Calu3 (cell line): ENCODE measurements at places on chromosomes 5 and 9. TPM values are rescaled to one million over a fixed set of nuclear protein-coding genes. Genes with fewer than 3 reads are reported as not detected.

GABBR2 gene
- total RNA-seq: 0.33 TPM in 1 of 2 replicates, not detected in the other

PCDHB10 gene
- total RNA-seq: 1.0 and 1.2 TPM in 2 replicates

CDH12 gene
- total RNA-seq: 2.3 and 2.9 TPM in 2 replicates

OR1J2 gene
- not detected in 2 replicates for total RNA-seq

DAB2 gene
- 9.5 and 12.4 TPM in 2 replicates for total RNA-seq

SPINK14 gene
- total RNA-seq: not detected in 2 replicates

SUSD3 gene
- 0.69 and 1.3 TPM in 2 replicates for total RNA-seq

FOXD4 gene
- 1.7 and 2.4 TPM in 2 replicates for total RNA-seq

SPINK4 gene
- total RNA-seq: not detected in 2 replicates

GCNT4 gene
- total RNA-seq: 4.5 and 5.8 TPM in 2 replicates

PRRT1B gene
- not detected in 2 replicates for total RNA-seq

TGFBI gene
- total RNA-seq: 41.4 and 95.2 TPM in 2 replicates

- DNase-seq: no peak
Observed at GRCh38 chr5:129362456-129362855, 97.6 kb upstream of the ADAMTS19 start.

GRCh38 chr5:152631221-152631620, 226.1 kb upstream of the NMUR2 start:
- DNase-seq: no peak

GRCh38 chr5:31768046-31768445, 129.1 kb downstream of the PDZD2 start:
- DNase-seq: no peak

DNA sequence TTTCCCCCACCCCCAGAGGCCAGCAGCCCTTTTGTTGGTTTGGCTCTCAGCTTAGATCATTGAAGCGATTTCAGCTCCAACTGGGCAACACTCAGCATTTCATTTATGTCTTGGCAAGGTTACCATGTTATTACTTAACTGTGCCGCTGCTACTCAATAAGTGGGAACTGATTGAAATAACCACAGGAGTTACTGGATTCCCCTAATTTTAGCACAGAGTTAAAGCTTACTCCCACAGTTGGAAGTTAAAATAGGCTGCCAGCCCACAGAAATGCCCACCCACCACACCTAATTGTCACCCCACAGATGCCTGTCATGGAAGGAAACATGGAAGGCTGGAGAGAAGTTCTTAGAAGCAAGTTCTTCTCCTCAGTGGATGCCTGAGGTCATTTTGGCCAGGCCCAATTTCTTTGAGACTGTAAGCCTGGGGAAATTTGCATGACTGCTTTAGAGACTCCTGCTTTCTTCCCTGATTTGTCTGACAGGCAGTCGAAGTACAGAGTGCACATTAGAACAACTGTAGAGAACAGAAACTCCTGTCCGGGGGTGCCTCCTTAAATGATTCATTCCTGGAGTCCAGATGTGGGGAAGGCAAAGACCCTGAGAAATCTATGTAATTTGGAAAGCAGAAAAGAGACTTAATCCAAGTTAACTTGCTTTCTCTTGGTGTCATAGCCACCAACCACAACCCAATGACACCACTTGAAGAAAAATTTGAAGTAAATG, 370.0 kb downstream of the ZSWIM6 start:
- DNase-seq: no peak

- no peak for DNase-seq
Observed at GRCh38 chr5:56993241-56993640, 41.3 kb upstream of the MIER3 start.

- DNase-seq: peak; percentile 73
Observed at GRCh38 chr5:82396871-82397514, 118.8 kb upstream of the RPS23 start.

GRCh38 chr5:63125392-63125791, 546.8 kb downstream of the LRRC70 start:
- DNase-seq: no peak

DNA sequence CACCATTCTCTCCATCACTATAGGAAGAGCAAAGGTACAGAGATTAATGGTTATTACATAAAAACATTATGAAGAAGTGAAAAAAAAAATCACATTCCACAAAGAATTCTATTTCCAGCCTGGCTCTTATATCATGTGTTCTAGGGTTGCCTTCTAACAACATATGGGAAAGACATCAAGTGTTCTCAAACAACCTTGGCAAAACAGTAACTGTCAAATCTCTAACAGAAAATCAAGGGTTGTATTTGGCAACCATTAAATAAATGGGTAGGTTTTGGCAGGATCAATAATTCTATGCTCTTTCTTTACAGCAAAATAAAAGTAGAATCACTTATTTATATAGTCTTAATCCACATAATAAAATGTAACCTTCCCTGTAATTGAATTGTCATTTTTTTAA, 728.9 kb downstream of the MAT2B start:
- no peak for DNase-seq

- DNase-seq: peak; percentile 74
Observed at GRCh38 chr5:41193456-41194205, 19.7 kb downstream of the C6 start.

DNA sequence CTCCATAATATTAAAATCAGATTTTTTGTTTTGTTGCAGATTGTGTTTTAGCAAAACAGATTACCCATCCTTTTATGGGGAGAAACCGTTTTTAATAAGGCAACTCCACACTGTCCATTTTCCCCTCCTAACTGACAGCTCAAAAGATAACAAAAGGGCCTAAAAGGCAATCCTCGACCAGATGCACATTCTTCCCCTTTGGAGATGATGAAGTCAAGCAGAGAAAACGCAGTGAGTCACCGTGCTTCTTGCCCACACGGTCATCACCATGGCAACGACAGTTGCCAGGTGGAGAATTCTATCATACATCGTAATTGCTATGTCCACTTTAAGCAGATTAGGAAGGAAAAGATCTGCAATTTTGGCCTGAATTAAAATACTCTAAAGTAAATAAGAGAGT, 96.4 kb downstream of the DIRAS2 start:
- peak; percentile 51 for DNase-seq

- DNase-seq: no peak
Observed at GRCh38 chr9:100689635-100690034, 111.8 kb downstream of the CAVIN4 start.

DNA sequence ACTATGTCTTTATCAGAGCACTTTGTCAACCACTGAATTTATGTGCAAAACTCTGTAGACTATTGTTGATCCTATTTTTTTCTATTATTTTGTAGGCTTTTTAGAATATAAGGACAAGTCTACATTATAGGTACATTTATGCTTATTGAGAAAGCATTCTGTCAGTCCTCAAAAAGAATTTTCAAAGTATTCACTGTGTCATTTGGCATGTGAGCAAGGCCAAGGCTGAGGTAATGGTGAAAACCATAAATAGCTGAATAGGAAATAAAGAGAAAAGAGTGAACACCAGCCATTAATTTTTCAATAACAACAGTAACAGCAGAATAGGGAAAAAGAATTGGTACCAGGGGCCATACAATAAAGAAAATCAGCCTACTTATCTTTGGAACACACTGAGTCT, 21.0 kb downstream of the SKIC3 start:
- no peak for DNase-seq

DNA sequence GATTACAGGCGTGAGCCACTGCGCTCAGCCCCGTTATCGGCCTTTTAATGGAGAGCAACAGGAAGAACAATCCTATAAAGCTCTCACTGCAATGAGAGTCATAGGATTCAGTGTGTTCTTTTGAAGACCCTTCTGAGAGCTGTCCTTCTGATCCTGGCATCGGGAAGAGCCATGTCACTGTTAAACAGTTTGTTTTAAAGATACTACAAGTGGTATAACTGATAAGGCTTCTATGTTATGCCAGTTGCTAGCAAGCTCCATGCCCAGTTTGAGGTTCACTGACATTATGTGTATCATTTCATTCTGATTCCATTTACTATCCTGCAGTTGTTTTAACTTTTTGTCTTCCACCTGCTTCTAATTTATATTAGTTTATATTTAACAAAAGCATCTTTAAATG, 55.8 kb downstream of the GNAQ start:
- no peak for DNase-seq

DNA sequence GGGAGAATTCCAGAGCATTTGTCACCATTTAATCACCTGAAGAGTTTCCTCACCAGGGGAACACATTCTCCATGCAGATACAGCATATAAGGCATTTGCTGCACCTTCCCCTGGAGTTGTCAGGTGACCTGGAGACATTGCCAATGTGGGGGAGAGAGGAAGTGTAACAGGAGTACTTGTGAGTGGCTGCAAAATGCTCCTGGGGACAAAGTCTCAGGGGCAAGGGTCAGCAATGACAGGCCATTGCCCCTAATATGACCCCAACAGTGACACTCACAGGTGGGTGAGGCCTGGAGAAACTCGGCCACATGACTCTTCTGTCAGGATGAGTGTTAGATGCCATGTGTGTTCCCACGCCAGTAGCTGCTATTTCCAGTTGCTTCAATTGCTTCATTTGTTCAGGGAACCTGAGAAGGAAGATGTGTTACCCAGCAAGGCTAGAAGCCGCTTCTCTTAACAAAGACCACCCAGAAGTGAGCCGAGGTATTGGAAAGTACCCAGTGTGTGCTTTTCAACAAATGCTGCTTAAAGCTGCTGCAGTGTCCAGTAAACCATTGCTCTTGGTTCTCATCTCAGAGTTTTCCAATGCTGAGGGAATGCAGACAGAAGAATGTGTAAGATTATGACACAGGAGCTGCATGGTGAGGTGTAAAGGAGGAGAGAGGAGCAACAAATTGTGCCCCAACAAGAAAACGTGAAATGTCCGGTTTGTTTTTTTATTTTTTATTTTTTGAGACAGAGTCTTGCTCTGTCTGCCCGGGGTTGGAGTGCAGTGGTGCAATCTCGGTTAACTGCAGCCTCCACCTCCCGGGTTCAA, 128.2 kb upstream of the SLC44A1 start:
- DNase-seq: no peak

DNA sequence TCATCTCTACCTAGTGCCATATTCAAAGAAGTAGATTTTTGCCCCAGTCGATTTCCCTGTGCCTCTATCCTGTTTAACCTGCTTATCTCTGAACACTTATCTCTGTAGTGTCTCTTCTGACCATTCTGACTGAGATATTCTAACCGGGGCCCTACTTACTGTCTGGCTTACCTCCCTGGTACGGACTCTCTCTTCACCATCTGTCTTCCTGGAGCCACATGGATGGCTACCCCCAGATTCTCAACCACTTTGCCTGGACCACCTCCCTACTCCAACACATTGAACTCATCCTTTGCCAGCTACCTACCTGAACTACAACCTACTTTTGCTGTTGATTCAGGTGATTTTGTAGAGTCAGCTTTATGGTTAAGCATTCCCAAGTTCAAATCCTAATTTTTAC, 397.4 kb upstream of the SLC24A2 start:
- no peak for DNase-seq

DNA sequence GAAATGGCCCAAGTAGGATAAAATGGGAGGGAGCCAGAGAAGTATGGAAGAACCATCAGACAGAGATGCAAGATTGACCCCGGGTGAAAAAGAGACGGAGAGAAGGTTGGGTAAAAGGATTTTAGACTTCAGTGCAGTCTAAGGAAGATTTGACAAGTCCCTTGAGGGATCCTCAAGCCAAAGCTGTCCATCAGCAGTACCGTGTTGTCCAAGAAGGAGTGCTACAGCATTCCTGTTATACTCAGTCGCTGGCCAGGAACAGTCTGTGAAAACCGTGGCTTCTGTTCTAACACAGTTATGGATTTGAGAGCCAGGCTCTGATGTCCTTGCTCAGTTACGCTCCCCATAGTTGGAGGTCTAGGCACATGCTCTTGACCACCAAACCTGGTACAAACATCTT, 383.9 kb upstream of the DAB2 start:
- no peak for DNase-seq

DNA sequence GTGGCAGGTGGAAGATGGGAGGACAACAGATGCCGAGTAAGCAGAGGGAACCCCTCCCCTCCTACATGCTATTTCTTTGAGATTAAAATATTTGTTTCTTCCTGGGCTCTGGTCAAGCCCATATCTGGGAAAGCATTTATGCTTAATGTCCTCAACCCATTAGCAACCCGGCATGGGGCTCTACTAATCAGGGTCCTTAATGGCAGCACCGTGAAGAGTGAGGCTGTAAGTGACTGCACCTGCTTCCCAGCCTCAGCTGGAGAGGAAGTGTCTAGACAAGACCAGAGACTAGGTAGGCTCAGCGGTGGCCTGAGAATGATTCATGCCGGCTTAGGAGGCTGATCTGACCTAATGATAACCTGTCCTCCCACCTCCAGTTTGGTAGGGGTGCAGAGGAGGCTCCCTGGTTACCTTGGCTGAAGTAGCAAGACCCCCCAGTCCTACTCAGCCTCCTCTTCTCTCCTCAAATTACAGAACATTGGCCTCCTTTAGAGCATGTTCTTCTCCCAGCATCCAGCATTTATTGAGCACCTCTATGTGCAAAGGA, 61.3 kb upstream of the HSPA9 start:
- no peak for DNase-seq

- no peak for DNase-seq
Observed at GRCh38 chr9:99375481-99375880, 153.4 kb downstream of the SEC61B start.

- DNase-seq: no peak
Observed at GRCh38 chr9:13990331-13990730, 323.6 kb downstream of the NFIB start.

- no peak for DNase-seq
Observed at GRCh38 chr9:131874916-131875670, 135.2 kb upstream of the RAPGEF1 start.

DNA sequence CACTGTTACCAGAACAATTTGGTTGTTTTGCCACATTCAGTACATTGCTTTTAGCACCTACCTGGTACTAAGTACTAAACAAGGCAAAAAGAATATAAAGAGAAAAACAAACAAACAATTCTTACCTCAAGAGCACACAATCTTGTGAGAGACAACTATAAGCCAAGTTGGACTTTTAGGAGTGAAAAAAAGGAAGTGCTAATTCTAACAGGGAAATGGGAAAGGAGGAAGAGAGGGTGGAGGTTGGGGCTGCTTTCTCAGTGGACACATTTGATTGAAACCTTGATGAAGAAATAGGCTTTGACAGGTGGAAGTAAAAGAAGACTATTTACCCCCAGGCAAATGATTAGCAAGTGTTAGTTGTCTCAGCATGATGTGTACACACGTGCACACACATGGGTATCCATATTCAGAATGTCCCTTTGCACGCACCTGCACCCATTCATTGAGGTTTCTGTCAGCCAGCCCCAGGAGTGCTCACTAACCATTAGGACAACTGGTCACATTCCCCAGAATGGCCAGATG, 302.6 kb downstream of the ACTL7B start:
- DNase-seq: no peak

GRCh38 chr9:98453589-98454311, 198.3 kb upstream of the TBC1D2 start:
- DNase-seq: no peak

DNA sequence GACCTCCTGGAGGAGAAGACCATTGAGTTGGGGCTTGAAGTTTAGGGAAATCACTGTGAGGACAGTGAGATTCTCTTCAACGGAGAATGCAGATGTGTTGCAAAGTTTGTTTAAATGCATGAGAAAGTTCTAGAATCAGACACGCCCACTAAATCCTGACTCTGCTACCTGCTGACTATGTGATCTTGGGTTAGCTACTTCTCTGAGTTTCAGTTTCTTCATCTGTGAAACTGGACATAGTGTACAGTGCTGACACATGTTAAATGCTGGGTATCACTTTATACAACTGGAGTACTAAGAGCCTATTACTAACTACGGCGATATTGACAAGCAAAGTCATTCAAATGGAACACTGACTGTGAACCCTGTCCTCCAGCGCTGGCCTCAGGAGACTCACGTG, 255.5 kb downstream of the HSPA4 start:
- DNase-seq: no peak

GRCh38 chr9:109411798-109412352, 86.2 kb downstream of the PTPN3 start:
- no peak for DNase-seq
